Esophagus squamous epithelium (tissue), 5 donors: ENCODE measurements at places on chromosomes 5 and 9. TPM values are rescaled to one million over a fixed set of nuclear protein-coding genes. Genes with fewer than 3 reads are reported as not detected.

SPINK6 gene
- total RNA-seq, result not detected

CAMK4 gene
- total RNA-seq, result 2.5 TPM

FBXO4 gene
- 7.0 TPM for total RNA-seq

LRRC19 gene
- total RNA-seq, result not detected

TMEM252 gene
- not detected for total RNA-seq

GABRA1 gene
- total RNA-seq, result not detected

TMC1 gene
- total RNA-seq, result not detected

NDUFS4 gene
- total RNA-seq, result 129 TPM

NR5A1 gene
- not detected for total RNA-seq

DCP2 gene
- 15.1 TPM for total RNA-seq

OTULINL gene
- 1.4 TPM for total RNA-seq

ADAMTSL2 gene
- 1.1 TPM for total RNA-seq

IRX2 gene
- 5.0 TPM for total RNA-seq

PCDHB3 gene
- total RNA-seq, result 0.66 TPM

HNRNPK gene
- 436 TPM for total RNA-seq

PCDHGA2 gene
- total RNA-seq, result 2.9 TPM

GNAQ gene
- total RNA-seq, result 18.1 TPM

KLF9 gene
- 16.5 TPM for total RNA-seq

STARD4 gene
- total RNA-seq, result 35.6 TPM

CCDC171 gene
- 0.53 TPM for total RNA-seq

SLCO6A1 gene
- not detected for total RNA-seq

ADAMTS16 gene
- 0.19 TPM for total RNA-seq

GAS1 gene
- total RNA-seq, result 3.4 TPM

ZNF300 gene
- 1.7 TPM for total RNA-seq
